ENCODE measurements at places on chromosomes 16 and 17.

DNA sequence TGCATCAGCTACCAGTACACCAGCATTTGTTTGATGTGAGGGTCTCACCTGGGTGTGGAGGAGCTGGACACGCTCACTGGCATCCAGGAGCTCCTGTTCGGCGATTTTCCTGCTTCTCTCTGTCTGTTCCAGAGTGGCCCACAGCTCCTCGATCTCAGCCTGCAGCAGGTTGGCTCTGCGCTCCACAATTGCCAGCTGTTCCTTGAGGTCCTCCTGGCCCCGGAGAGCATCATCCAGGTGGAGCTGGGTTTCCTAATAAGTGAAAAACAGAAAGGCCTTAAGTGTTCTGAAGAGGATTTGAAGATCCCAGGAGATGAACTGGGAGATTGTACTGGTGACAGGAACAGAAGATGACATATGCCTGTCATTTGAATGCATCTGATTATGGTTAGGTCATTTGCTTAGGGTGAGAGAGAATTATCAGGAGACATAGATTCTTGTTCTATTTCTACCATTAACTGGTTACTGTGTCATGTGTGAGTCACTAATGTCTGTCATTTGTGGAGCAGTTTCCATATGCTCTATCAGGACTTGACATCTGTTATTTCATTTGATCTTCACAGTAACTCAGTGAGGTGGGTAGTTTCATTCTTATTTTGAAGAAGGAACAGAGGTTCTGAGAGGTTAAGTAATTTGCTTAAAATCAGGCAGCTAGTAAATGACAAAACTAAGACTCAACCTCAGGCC, 21.5 kb upstream of the MYH13 start:
- no peak for DNase-seq

GRCh38 chr16:63530974-63531373, 1494.7 kb upstream of the CDH8 start:
- DNase-seq, result no peak

GRCh38 chr17:76382351-76382802, 2.0 kb upstream of the SPHK1 start:
- no peak for DNase-seq

DNA sequence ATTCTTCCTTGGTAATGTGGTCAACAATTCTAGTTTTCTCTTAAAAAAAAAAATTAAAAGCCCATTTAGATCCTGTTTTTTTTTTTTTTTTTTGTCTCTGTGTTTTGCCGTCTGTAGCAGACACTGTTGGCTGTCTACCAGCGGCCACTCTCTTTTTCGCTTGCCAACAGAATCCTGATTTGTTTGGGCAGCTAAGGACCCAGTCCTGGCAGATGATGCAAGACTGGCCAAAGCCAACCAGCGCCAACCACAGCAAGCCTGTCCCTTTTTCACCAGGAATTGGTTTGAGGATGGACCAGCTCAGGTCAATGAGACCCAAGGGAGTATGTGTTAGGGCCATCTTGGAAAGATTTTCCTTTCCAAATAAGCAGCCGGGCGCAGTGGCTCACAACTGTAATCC, 28.2 kb downstream of the ST3GAL2 start:
- DNase-seq, result no peak

- no peak for DNase-seq
These were observed 5.3 kb downstream of the ZNF469 start for GRCh38 chr16:88387941-88388627.

DNA sequence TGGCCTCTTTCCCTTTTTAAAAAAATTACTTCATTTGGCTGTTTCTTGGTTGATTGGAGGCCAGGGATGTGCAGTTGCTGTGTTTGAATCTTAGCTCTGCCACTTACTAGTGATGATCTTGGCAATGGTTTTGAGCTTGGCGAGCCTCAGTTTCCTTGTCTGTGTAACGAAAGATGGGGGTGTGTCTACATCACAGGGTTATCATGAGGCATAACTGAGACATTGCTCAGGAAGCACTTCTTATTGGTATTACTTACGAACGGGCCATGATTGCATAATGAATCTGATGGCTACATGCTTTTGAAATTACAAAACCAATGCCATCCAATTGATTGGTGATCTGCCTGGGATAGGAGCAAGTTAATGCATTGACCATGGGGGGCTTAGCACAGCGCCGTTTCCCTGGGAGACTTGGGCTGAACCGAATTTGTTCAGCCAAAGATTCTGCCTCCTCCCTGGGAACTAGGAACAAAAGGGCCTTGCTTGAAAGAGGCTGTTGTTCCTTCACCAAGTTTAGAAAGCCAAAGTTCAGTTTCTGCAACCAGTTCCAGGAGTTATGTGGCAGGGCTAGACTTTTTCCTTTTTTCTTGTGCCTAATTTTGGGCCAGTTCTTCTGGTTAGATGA, 21.9 kb downstream of the CMIP start:
- no peak for DNase-seq

DNA sequence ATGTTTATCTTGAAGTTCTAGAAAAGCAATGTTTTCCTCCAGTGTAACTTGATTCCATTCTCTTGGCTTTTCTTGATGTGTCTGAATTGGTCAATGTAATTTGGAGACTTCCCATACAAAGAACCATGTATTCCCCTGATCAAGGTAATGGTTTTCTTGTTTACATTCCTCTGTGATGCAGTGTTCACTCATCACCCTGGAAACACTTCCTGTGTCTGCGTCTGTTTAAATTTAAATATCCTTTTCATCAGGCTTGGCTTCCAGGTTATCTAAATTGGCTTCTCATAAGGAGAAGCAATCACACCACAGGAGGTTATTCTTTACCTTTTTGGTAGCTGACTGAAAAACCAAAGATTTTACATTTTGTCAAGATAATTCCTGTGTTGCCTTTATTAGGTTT, 237.3 kb upstream of the WSCD1 start:
- DNase-seq, result no peak

GRCh38 chr17:40340880-40341807, 23.4 kb downstream of the GJD3 start:
- DNase-seq, result peak; percentile 84

- no peak for DNase-seq
These were observed 29.0 kb downstream of the MARCHF10 start for GRCh38 chr17:62778990-62779681.

DNA sequence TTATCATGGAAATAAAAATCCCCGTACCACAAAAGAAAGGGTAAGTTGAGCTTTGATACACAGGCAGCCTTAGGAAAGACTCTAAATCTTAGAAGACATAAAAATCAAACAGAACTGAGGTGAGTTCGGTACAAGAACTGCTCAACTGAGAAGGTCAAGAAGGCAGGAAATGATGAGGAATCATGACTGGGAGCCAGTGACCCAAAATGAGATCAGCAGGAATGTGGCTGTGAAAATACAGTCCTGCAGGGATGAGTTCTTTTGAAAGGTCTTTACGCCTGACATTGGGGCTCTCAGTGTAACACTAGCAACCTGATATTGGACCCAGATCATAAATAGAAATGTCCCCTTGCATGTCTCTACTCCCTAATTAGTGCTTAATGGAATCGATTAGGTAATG, 56.3 kb upstream of the CDH11 start:
- DNase-seq, result no peak

DNA sequence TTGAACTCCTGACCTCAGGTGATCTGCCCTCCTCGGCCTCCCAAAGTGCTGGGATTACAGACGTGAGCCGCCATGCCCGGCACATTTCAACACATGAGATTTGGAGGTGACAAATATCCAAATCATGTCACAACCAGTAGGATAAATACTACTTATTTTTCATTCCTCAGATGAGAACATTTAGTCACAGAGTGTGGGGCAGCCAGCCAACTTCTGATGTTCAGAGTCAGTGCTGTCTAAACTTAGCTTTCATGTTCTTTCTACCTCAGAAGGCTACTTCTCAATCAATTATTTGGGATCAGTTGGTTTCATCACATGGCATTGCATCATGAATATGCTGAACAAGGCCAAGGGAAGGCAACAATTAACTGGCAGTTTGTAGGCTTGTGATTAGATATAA, 134.5 kb downstream of the CDH13 start:
- no peak for DNase-seq

DNA sequence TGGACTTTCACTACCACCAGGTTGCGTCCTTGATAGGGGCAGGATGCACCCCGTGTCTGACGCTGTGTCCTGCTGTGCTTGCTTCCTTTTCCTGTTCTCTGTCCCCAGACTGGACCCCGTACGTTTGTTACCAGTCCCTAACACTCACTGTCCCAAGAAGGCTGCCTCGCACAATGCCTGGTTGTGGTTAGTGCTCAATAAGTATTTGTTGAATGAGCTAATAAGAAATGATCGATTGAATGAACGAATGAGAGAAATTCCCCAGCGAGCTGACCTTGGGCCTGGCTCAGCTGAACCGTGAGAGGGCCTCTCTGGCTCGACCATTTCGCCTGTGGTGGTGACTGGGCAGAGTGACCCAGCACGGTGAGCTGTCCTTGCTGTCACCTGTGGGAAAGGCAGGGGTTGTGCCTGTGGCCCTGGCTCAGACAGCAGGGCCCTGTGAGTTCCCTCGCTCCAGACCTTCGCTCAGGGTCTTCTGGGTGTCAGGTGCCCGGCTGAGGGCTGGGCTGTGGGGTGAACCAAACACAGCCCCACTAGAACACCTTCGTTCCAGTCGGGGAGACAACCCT, 20.9 kb downstream of the CMIP start:
- DNase-seq, result no peak

DNA sequence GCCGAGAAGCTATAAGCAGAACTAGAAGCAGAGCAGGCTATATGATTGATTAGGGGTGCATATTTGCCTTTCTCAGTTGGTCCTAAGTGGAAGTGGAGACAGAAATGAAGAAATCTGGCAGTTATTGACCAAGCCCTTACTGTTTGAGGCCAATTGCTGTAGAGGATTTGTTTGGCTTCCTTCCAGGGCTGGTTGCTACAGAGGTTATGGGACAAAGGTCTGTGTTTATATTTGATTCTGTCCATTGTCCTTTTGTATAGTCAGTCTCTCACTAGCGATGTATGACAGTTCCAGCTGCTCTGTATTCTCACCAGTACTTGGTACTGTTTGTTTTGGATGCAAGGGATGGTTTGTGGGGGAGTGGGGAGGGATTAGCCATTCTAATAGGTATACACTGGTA, 7.3 kb upstream of the ALOX15 start:
- no peak for DNase-seq

DNA sequence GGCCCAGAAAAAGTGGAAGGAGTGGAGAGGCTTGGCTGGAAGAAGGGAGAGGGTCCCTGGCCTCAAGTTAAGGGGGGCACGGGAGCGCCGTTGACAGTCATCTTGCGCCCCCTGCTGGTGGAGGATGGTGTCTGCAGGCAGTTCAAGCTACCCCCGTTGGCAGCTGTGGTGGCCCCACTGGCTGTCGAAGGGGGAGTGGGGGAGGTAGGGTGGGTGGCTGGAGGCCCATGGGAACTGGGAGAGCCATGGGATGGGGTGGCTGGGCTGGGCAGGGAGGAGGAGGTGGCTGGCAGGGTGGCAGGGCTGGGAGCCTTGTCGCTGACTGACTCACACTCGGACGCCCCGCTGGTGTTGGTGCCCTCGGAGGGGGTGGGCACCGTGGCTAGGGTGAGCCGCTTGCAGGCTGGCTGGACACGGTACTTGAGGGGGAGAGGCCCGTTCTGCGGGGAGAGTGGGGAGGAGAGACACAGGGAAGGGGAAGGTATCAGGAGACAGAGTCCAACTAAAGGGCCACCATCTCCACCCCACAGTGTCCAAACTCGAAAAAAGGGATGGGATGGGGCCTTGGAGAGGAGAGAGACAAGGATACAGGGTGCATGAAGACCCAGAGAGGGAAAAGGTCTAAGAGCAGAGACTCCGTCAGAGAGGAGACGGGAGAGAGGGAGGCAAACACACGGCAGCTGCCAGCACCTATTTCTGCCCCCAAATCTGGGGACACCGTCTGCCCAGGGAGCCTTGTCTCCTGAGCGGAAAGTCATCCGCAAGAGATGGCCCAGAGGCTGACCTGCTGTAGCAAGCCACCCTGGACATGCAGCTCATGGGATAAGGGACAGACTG, 5.2 kb downstream of the CISD3 start:
- peak; percentile 69 for DNase-seq

DNA sequence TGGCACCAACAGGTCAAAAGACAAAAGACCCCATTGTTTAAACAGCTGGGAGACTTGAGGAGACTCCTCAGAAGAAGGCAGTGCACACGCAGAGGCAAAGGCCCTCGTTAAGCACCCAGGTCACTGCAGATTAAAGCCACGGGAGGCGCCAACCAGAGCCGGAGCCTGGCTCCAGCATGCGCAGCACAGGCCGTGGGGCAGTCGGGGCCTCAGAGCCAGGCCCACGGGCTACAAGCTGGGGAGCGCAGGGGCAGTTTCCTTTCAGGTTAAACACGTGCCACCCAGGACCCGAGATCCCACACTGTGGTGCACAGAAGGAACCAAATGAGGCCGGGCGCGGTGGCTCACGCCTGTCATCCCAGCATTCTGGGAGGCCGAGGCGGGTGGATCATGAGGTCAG, 9.2 kb downstream of the PIEZO1 start:
- DNase-seq, result no peak

DNA sequence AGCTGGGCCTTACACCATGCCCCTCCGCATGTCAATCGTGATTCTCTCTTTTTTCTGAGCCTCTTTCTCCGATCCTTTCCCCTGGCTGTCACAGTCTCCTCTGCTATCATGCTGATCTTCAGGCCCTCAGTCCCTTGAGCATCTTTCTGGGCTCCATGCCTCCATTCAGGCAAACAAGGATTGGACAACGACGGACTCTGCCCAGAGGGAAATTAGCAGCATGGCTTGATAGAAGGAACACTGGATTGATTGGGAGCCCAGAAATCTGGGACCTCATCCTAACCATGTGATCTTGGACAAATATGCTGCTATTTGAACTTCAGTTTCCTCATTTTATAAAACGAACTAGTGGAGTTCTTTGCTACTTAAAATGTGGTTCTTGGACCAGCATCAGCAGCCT, 19.6 kb upstream of the PHF12 start:
- no peak for DNase-seq

DNA sequence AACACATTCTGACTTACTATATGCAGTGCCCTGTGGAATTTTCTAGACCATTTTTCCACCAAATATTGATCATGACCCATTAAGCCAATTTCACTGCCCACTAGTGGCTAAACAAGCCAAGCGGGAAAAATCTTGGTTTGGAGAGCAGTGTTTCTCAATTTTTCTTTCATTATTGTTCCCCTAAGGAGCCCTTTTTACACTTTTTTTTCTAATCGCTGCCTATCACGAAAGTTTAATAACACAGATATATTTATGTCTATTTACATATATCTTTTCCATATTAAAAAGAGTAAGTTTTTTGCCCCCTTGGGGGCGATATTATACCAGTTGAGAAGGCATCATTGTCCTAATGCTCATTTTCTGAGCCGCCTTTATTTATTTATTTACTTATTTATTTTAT, 10.8 kb upstream of the TLCD3B start:
- no peak for DNase-seq
